ENCODE measurements at places on chromosomes 1 and 21.

DNA sequence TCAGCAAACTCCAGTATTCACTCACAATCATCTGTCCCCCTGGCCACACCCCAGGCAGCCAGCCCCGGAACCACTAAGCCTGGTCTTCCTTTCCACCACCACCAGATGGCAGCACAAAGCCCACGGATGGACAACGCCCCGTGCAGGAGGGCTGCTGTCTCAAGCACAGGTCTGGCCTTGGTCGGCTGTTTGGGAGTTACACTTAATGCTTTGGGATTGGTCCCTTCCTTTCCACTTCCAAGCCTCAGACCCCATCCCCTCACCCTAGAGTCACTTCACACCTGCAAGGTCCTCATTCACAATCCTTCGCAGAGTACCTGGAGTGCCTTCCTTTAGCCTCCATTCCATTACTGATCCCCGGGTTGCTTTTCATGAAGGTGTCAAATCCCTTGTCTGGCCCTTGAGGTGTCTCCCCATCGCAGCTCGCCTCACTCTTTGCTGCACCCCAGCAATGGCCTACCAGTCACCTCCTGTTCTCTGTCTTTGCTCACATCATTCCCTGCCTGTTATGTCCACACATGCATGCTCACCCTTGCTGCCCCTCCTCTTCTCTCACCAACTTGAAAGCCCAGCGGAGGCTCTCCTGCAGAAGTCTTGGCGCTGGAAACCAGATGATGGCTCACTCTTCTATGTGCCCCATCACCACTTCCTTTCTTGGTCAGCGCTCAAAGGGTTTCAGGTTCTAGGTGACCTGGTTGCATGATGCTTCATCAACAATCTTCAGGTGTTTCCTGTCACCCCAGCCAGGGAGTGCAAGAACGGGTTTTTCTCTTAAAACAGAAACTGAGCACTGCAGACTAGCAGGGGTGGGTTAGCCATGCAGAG, 24.9 kb upstream of the KCNA2 start:
- peak; percentile 37 for DNase-seq

DNA sequence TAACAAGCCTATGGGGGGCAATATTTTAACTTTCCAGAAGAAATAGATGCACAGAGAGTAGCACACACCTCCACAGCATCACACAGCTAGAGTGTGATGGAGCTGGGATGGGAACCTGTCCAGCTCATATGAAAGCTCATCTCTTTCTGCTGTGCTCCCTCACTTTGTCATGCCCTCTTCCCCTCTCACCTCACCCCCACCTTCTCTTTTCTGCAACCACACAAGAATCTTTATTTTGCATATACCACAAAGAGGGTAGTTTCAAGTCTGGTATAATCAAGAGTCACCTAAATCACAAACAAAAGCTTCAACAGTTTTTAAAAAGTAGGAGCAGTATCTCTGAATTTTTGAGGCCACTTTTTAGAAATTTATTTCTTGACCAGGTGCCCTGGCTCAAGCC, 22.6 kb downstream of the FOXD2 start:
- DNase-seq, result no peak

DNA sequence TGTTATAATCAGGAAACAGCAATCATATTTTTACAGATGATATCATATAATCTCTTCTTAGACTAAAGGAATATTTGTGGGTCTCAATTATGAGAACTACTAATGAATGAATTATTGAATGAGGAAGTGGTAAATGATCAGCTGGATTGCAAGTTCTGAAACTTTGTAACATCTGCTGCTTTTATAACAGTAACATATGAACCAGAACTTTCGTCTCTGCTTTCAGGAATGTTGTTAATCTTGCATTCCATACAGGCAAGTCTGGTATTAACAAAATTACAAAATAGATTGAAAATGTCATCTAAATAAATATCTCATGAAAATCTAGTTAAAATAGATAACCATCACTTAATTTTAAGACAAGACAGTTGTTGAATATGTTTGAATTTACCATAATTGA, 110.5 kb upstream of the COL11A1 start:
- no peak for DNase-seq

GRCh38 chr1:225881959-225882693, at the start of gene TMEM63A:
TMEM63A (minus strand) TSS chr1:225882380; CDS start chr1:225877580, 4,800 bp downstream.
- no peak for DNase-seq

GRCh38 chr1:77876884-77877283, 11.5 kb upstream of the NEXN start:
- DNase-seq, result no peak

GRCh38 chr1:221161571-221162041, 282.4 kb downstream of the HLX start:
- no peak for DNase-seq

DNA sequence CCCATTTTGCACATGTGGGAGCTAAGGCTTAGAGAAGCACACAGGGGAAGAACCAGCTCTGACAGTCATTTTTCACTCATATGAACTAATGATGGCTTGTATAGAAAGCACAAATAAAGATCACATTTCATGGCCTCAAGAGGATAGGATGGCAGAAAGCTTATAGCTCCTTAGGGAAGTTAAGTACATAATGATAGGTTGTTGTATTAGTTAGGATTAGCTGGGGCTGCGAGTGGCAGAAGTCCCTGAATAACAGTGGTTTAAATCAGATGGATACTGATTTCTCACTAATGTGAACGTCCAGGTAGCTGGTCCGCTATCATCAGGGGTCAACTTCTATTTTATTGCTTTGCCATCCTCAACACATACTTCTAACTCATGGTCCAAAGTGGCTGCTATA, 284.0 kb downstream of the RPS6KC1 start:
- DNase-seq, result peak; percentile 96

- no peak for DNase-seq
These were observed 257.7 kb upstream of the SGIP1 start for GRCh38 chr1:66276218-66276617.

- no peak for DNase-seq
These were observed 585.5 kb downstream of the AJAP1 start for GRCh38 chr1:5239911-5240310.

DNA sequence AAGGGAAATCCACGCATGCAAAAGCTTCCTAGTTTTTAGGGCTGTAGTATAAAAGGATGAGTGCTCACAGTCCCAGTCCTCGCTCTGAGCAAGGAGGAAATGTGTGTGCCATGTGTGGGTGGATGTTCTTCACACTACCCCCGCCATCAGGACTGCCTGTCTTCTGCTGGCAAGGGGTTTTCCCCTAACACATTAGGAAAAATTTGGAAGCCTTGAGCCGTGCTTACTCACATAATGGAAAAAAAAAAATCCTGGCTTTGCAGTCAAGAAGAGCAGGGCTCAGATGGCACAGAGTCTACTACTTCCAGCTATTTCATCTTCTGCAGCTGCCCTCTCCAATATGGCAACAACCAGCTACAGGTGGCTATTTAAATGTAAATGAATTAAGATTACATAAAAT, 363.1 kb downstream of the PLPP3 start:
- DNase-seq, result no peak

- DNase-seq, result peak; percentile 41
These were observed at the start of gene DMRTA2 for GRCh38 chr1:50422946-50423669. DMRTA2 (minus strand) TSS chr1:50423443; CDS start chr1:50421536, 1,907 bp downstream.

- DNase-seq, result no peak
These were observed 106.7 kb downstream of the LEPR start for GRCh38 chr1:65527190-65527589.

GRCh38 chr21:45855248-45855811, 126.2 kb upstream of the COL6A1 start:
- DNase-seq, result no peak

GRCh38 chr1:203640723-203641502, 14.3 kb downstream of the ATP2B4 start:
- DNase-seq, result peak; percentile 96

DNA sequence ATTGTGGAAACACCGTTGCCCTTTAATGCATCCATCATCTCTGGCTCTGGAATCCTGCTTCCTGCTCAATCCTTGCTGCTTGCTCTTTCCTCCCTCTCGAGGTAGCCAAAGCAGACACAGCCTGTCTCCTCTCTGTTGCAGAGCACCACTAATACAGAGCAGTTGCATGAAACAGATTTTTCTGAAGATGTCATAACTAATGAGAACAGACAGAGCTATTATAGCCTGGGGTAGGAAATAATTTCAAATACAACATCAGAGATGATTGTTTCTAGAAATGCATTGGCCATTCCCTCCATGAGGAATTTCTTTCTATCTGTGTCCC, 23.3 kb upstream of the ACBD6 start:
- no peak for DNase-seq

GRCh38 chr1:84344286-84344685, 42.8 kb downstream of the SAMD13 start:
- no peak for DNase-seq

DNA sequence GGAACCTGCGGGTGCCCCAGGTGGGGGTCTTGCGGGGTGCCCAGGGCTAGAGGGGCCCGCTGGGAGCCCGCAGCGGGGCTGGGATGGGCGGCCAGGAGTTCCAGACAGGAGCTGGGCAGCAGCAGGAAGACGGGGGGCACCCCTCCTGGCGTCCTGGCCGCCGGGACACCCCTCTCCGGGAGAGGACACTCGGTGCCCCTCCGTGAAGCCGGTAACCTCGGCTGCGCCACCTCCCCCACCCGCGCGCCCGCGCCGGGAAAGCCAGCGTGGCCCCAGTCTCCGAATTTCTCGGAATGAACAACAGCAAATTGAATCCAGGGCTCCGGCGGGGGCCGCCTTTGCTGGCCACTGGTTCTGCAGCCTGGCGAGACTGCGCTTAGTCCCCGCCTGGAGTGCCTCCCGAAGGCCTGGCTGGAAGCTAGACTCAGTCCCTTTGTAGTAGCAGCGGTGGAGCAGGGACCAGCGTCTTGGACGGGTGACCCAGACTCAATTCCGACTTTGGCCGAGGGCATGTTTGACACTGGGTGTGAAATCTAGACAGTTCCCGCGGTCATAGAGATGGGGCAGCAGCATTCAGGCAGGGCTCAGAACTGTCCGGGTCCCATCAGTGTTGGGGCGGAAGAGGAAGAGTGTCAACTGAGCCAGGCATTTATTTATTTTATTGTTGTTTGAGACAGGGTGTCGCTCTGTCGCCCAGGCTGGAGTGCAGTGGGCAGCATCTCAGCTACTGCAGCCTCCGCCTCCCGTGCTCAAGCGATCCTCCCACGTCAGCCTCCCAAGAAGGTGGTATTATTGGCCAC, 773 bp downstream of the IFNGR2 start:
- no peak for DNase-seq

GRCh38 chr1:2127187-2128145, 67.1 kb downstream of the FAAP20 start:
- DNase-seq, result no peak

GRCh38 chr1:152806576-152806975, at the start of gene LCE1C:
LCE1C (minus strand) TSS chr1:152806651; CDS start chr1:152805478, 1,173 bp downstream.
- DNase-seq, result no peak

- no peak for DNase-seq
These were observed 126.6 kb upstream of the COA6 start for GRCh38 chr1:234246638-234247116.

- DNase-seq, result no peak
These were observed 252.5 kb downstream of the SDCCAG8 start for GRCh38 chr1:243508303-243508713.

- DNase-seq, result no peak
These were observed 794 bp upstream of the FAM76A start for GRCh38 chr1:27724961-27725373.

DNA sequence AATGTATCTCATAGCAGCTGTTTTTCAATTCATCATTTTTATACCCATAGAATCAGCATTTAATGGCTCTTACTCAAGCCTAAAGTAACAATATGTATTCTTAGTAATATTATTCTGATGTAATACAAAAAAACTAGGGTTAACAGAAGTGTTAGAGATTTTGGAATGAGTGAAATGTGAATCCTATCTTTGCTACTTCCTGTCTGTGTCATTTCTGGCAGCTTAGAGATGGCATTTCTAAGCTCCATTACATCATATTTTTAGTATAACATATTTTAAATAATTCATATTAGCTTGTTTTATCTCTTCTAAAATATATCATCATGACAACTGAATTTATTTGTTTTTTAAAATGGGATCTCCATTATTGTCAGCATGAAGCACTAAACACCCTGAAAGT, 90.2 kb downstream of the LRRC7 start:
- DNase-seq, result no peak

GRCh38 chr21:27257908-27258556, 291.1 kb upstream of the ADAMTS5 start:
- no peak for DNase-seq

GRCh38 chr1:89198491-89199072, at the start of gene GBP4:
GBP4 (minus strand) TSS chr1:89198942; CDS start chr1:89198834, 108 bp downstream.
- DNase-seq, result no peak

GRCh38 chr1:8097077-8097799, 71.1 kb upstream of the ERRFI1 start:
- DNase-seq, result peak; percentile 92

GRCh38 chr1:64896551-64896950, 69.8 kb downstream of the JAK1 start:
- DNase-seq, result no peak

Data from NCI-H524 treated with DMSO at 0.1 percent for 48 hours (cell line).